ENCODE measurements at places on chromosomes 2 and 18.
A peak's percentile ranks its signal among the peaks of the same experiment; 100 is the strongest.

DNA sequence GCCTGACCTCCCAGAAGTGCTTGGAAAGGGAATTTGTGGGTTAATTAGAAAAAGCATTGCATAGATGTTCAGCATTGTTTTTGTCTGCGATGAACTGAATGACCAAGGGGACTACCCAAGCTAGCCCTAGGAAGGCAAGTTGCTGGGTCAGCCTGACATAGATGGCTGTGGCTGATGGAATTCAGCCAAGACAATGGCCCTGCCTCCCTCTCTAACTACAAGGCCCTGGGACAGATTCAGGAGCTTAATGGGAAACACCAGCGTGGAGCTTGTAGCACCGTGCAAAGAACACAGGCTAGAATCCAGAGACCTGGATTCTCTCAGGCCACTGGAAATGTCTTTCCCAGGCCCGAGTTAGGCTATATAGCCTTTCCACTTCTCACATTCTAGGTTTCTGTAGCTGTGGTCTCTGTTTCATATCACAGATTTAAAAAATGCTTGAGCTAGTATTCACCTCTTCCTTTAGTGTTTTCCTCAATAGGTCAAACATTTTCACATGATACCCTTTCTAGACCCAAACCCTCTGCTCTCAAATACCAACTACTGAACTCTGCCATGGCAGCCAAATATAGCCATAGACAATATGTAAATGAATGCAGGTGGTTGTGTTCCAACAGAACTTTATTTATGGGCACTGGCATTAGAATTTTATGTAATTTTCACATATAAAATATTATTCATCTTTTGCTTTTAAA is 294.3 kb upstream of the MEX3C start:
- DNase-seq = no peak

GRCh38 chr18:32405588-32405987 is 65.1 kb downstream of the GAREM1 start:
- DNase-seq = no peak

DNA sequence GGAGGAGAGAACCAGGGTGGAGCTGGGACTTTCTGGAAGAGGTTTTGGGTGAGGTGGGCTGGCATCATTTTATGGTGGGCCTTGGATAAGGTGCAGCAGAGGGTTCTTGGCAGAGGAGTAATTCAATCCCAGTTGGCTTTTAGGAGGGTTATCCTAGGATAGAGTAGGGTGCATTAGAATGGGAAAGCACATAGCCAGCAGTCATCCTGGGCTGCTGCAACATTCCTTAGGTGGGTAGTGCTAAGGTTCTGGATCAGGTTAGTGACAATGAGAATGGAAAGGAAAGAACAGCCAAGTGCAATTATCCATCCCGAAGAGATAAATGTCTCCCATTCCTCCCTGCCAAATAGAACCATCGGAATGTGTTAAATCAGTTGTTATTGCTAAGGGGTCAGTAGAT is 157.3 kb upstream of the SPRED2 start:
- no peak for DNase-seq

GRCh38 chr2:11778923-11779757 is 32.7 kb downstream of the LPIN1 start:
- DNase-seq = peak; percentile 86

DNA sequence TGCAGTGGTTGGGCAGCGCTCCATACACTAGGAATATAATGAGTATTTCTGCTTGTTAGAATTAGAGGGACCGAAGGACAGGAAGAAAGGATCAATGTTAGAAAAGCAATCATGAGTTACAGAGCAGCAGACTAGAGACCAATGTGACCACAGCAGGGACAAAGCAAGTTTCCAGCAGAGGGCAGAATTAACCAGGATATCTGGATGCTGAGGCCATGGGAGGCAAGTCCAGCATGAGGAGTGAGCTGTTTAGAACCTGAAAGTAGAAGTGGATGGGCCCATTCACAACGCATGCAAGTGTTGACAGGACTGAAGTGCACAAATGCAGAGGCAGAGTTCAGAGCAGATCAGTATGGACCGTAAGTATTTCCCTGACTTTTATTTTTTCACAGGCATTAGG is 910.4 kb upstream of the GYPC start:
- DNase-seq = peak; percentile 30

- DNase-seq = no peak
These were observed 2.4 kb downstream of the CWC22 start for GRCh38 chr2:180004731-180005130.

DNA sequence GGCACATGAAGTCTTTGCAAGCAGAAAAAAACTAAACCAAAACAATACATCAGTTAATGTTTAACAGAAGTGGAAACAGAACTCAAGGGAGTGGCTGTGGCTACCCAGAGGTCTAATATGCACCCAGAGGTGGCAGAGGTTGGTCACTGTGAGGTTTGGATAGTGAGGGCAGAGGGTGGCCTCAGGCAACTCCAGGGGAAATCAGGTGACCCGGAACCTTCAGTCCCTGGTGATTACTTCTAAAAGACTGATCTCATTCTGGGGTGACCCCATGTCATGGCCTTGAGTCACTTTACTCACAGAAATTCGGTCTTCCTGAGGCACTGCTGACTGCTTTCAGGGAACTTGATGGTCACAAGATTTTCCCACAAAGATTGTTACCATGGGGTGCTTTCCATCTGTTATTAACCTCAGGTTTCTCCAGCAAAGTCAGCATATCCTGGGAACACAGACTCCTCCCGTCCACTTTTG is 99.4 kb downstream of the TMEM17 start:
- no peak for DNase-seq

DNA sequence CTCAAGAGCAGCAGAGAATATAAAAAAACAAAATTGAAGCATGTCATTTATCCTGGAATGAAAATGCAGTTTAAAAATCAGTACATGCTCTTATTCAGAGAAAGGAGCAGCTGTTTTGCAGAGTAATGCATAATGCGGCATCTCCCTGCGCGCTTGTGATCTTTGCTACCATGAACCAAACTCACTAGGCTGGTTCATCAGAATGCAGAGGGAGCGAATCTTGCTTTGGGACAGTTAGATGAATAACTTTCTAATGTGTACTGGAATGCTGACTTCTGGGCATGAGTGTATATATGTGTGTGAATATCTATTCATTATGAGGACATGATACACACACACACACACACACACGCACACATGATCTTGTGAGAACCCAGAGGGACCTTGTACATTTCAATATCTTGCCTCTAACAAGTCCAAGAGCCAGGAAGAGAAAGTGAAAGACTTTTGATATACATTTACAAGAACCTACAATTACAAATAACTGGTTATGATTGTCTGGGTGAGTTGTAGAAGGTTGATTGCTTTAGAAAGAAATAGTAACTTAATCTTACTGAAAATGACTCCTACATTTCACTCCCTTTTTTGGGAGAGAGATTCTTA is 54.1 kb upstream of the THOC1 start:
- no peak for DNase-seq

- no peak for DNase-seq
These were observed 88.5 kb upstream of the EMILIN2 start for GRCh38 chr18:2758309-2758708.

DNA sequence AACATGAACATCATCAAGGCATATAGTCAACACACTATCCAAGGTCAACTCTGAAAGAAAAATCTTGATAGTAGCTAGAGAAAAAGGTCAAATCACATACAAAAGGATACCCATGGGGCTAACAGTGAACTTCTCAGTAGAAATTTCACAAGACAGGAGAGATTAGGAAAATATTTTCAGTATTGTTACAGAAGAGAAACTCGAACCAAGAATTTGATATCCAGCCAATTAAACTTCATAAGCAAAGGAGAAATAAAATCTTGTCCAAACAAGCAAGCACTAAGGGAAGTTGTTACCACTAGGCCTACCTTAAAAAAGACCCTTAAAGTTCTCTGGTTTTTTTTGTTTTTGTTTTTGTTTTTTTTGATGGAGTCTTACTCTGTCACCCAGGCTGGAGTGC is 242.5 kb downstream of the EXOC6B start:
- DNase-seq = no peak

GRCh38 chr2:215019521-215020145 is 118.8 kb downstream of the ABCA12 start:
- no peak for DNase-seq

DNA sequence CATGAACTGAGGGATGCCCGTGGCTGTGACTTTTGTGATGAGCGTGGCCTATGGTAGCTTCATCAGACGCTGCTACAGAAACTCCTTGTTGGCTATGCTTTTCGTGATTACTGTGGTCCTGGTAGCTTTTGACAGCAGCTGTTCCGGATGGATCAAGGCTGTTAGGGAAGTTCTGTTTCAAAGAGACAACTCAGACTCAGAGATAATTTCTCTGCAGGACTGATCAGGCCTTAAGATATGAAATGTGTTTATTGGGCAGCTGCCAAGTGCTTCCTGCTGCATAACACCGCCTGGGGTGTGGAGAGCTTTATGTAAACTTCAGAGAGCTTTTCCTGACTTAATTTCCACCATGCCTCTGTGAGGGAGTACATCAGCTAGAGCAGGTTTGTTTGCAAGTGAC is 243.8 kb downstream of the TSN start:
- DNase-seq = peak; percentile 26

DNA sequence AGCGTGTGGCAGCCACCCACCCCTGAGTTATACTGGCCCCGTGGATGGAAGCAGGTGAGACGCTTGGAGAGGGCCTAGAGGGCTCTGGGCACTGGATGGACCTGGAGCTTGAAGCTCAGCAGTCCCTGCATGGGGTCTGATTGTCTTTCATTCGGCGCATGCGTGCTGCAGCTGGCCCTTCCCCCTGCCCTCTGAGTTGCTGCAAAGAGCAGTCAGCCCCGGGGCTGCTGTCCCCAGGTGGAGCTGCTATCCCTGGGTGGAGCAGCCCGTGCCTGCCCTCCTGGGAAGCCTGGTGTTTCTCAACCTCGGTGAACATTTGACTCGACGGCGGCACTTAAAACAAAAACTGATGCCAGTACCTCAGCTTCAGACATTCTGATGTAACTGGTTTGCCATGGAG is 29.6 kb downstream of the IGFBP5 start:
- DNase-seq = peak; percentile 26

DNA sequence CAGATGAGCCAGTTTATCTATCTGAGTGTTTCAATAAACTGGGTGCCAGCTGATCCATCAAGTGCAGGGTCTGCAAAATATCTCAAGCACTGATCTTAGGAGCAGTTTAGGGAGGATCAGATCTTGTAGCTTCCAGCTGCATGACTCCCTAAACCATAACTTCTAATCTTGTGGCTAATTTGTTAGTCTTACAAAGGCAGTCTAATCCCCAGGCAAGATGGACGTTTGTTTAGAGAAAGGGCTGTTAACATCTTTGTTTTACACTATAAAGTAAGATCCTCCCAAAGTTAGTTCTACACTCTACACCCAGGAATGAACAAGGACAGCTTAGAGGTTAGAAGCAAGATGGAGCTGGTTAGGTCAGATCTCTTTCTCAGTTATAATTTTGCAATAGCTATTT is 28.7 kb upstream of the HNMT start:
- DNase-seq = no peak

DNA sequence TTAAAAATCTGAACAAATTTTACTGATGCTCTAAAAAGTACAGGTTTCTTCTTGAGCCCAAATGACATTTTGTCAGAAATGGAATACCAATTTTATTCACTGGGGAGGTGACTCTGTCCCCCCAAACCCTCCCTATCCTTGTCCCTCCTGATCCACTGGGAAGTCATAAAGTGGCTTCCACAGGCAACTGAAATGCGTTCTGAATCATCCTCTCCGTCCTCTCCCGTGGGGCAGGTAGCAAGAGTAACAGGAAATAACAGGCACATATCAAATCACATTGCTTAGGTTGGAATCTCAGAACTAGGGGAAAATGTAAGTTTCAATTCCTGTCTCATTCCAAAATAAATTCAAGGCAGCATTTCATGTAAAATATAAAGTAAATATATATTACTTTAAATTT is 44.5 kb downstream of the MYL12B start:
- no peak for DNase-seq

DNA sequence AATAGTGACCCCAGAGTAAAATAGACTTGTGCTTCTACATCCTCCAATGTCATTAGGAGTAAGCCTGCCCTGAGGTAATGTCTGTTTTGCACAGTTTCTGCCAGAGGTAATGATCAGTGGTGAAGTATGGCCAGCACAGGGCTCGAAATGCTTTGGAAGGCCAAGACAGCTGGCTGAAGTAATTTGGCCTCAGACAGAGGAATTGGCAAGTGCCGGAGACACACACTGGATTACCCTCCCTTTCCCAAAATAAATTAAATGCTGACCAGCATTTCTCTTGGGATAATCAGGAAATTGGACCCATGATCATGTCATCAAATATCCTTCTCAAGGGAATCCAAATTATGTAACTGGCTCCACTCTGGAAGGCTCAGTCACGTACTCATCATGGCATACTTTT is 379.0 kb upstream of the CHST9 start:
- DNase-seq = no peak

- DNase-seq = peak; percentile 45
These were observed 208.1 kb downstream of the VAPA start for GRCh38 chr18:10121786-10122515.

- DNase-seq = no peak
These were observed 30.0 kb downstream of the CFAP221 start for GRCh38 chr2:119574108-119574815.

DNA sequence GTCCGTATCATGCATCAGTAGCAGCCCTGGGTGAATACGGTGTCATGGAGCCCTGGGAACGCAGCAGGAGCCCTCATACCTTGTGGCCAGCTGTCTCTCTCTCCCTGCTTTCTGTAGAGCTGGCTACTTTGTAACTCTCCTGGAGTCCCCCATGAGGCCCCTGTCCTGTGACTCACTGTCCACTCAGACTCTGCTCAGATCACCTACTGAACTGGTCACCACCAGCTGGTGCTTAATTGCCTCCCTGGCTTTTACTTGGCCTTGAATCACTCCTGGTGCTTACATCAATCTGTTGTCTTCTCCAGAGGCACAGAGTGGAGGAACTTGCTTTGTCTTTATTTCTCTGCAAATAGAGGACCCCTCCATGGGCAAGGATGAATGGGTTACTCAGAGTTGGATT is 172.7 kb downstream of the HRH4 start:
- DNase-seq = no peak

DNA sequence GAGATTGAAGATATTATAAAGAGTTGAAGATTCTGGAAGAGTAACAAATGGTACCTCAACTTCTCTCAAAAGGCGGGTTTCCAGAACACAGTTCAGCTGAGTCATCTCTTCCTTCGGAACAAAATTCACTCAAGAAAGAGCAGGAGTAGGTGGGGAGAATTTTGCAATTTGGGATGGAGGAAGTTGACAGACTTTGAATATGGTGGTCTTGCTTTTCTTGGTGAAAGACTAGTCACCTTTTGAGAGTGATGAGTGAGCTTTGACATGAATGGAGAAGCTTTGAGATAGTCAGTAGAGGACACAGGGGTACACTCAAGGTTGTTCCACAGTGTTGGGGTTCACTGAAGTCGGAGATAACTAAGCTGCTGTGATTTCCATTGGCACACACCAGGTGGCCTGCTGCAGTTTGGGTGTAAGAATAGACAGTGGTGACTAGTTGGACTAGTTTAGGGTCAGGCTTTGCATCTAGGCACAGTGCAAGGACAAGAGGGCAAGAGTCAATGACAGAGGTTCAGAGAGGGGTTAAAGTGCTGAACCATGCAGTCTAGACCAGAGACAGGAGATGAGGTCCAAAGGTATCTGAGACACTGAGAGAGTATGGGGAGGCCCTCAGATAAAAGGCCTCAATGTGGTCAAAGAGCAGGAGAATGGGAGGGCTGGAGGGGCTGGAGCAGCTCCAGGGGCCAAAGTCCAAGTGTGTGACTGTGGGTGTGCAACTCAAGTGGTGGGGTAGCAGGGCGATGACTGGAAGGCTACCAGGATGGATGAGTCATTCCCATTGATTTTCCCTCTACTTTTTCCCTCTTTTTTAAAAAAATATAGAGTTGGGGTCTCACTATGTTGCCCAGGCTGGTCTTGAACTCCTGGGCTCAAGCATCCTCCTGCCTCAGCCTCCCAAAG is 7.7 kb downstream of the CCL20 start:
- no peak for DNase-seq

Measured in HEK293T (cell line).